HS-5 (cell line): ENCODE measurements at places on chromosomes 7 and 10.

- DNase-seq = no peak
Observed at GRCh38 chr10:123284022-123284421, 129.8 kb downstream of the BUB3 start.

DNA sequence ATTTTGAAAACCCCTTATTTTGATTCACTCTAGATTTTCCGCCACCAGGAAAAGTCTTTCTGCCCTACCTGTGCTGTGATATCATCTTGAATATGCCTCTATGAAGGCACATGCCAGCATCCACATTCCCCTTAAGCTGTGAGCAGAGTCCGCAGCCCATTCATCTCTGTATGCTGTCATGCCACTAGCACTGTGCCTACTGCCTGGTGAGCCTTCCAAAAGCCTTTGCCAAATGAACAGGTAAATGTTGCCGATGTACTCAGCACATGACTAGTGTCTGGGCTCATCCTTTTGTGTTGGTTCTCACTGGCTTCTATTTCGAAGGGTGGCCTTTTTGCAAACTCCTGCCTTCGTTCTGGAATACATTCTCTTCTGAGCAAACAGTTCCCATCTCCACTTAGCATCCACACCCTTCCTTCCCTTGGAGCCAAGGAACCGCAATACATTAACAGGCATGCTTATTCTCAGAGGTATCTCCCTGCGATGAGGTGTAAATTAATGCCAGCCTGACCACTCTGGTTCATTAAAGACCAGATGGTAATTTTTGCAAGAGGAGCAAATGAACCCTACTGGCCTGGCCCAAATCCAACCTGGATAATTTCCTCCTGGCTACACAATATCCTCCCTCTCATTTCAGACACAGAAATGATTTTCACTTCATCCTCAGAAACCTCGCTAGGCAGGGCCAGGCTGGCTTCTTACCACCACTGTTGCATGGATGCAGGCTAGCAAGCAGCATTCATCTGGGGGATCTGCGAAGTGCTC, 339.7 kb upstream of the NFE2L3 start:
- no peak for DNase-seq

DNA sequence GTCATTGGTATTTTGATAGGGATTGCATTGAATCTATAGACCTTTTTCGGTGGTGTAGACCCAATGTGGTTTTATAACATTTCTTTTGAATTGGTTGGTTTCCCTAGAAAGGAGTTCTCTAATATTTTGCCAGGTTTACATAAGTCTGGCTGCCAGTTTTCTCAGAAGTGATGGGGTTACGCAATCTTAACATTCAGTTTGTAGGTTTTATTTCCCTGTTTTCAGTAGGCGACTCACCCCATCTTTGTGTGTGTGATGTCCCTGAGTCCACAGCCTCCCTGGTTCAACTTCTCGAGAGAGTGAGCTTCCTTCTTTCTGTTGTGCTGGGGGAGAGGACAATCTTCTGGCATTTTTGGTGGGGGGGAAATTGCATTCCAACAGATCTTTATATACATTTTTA, 9.6 kb upstream of the KIF5B start:
- no peak for DNase-seq

GRCh38 chr7:85471740-85472139, 284.9 kb upstream of the SEMA3D start:
- no peak for DNase-seq

GRCh38 chr10:112376396-112376790, 2.5 kb downstream of the ACSL5 start:
- no peak for DNase-seq
